Bronchial smooth muscle cell (primary cell): ENCODE measurements at places on chromosomes 3 and 15. TPM values are rescaled to one million over a fixed set of nuclear protein-coding genes. Genes with fewer than 3 reads are reported as not detected.

FGD5 gene
- 0.16 TPM in 1 of 2 replicates, not detected in the other for total RNA-seq

CLDN1 gene
- under 0.01 and 0.17 TPM in 2 replicates for total RNA-seq

TMEM158 gene
- total RNA-seq = 10.2 and 19.7 TPM in 2 replicates

LRRC31 gene
- not detected in 2 replicates for total RNA-seq

CYP11A1 gene
- total RNA-seq = 0.69 and 0.79 TPM in 2 replicates
